ENCODE measurements at places on chromosomes 2 and 18.

GRCh38 chr2:8059255-8059654 lies 622.6 kb upstream of the ID2 start:
- no peak for DNase-seq

- DNase-seq: no peak
Observed at GRCh38 chr2:156657809-156658208, 221.6 kb downstream of the GPD2 start.

- DNase-seq: no peak
Observed at GRCh38 chr18:78721981-78722380, 257.6 kb upstream of the SALL3 start.

- DNase-seq: no peak
Observed at GRCh38 chr2:15178946-15179345, 382.2 kb downstream of the NBAS start.

- DNase-seq: no peak
Observed at GRCh38 chr2:226581004-226581403, 218.6 kb downstream of the IRS1 start.

DNA sequence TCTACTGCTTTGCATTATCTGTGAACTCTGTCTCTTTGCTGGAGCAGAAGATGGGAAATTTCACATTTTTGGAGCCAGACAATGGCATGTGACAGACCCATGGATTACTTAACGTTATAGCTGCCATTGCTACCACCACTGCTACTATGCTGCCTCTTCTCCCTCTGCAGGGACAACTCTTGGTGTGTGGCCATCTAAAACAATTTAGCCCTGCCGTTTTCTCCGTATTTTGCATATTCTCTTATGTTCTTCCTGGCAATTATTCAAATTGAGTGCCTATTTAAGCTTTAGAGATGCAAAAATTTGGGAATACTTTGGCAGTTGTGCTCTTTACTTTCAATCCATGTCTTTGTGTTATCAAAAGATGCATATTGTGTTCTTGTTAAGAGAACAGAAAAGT lies 386.8 kb downstream of the XIRP2 start:
- DNase-seq: no peak

- no peak for DNase-seq
Observed at GRCh38 chr2:196530910-196531309, 108.6 kb upstream of the CCDC150 start.

DNA sequence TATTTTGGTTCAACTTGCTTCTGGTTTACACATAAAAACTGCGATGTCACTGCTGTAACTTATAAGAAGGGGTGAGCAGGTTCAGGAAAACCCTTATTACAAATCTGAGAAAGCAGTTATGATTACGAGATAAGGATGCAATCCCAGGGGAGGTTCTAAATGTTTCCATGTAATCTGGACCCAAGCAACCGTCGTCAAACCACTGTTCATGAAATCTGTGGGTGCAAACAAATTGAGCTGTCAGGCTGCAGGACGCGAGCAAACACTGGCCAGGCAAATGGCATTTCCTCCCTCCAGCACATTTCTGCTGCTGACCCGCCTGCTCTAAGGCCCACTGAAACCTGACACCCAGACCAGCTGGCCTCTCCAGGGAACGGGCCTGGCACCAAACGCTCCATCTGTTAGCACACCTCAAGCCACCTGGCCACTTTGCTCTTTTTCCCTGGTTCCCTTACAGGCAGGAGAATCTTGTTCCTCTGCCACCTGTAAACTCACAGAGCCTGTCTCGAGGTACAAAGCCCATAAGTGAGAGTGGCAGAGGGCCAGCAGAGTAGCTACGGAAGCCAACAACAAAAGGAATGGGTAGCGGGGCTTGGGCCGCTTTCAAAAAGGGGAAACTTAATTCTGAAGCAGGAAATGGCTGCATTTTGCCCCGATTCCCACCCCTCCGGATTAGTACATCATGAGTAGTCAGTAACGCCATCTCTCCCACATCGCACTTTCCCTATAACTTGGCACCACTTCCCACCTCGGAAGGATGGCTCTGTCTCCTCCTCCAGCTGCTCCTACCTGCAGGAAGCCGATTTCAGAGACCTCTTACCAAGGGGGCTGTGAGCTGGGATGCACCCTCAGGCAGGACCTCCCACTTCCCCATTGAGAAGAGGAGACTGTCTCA lies 26.5 kb downstream of the CRACDL start:
- no peak for DNase-seq

DNA sequence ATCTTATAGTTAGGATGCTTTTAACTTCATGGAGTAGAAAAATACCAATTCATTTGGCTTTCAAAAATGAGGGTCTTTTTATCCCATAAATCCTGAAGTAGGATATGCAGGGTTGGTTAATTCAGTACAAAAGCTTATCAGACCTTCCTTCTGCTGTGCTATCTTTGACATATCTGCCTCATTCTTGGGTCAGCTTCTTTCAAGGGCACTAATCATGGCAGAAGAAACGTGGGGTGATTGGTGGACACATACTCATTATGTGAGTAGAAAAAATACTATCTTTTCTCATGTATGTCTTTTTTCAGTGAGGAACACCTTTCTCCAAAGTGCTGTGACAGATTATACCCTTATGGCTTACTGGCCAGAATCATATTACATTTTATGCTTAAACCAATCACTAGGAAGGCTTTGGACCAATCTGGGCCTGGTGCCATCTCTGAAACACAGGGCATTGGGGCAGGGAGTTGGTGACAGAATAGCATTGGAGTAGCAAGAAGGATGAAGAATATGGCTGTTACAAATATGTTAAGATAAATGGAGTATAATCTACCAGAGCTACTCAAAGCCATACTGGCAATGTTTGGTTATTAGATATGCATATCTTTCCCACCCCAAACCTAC lies 10.1 kb downstream of the UGP2 start:
- no peak for DNase-seq

DNA sequence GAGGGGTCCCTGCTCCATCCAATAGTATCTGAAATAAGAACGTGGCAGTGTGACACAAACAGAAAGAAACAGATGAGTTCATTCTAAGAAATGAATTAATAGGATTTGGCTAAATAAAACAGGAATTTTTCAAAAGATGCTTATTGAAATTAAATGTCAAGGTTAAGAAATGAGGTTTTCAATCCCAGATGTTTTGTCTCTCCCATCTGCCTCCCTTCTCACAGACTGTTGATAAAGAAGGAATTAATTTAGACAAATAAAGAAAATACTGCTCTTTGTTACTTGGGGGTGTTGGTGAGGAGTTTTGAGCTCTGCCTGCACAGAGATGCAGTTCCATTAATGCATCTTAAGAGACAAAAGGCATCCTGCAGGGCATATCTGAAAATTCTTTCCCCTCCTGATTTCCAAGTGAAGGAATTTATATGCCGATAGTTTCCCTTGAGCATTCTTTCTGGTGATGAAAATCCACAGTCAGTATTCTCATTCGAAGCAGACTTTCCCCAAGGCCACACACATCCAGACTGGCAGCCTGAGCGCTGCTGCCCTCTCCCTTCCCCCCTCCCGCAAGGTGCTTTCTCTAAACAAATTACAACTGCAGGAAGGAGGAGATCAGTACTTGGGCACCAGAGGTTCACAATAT lies 385.4 kb upstream of the RND3 start:
- no peak for DNase-seq

DNA sequence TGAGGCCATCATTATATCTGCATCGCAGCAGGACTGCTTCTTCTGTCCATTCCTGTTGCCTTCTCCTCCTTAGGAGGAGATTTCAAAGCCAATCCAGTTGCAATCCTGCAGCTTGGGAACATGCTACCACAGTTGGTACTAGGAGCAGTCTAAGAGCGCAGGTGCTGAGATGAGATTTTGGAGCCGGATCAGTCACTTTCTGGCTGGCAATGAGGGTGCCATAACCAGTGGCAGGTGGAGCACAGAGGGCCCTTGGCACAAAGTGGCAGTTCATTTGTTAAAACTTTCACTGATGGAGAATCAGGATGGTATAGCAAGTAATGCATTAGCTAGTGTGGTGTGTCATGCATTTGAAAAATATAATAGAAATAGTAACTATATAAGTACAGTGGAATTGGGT lies 173.7 kb upstream of the ATP5MC3 start:
- DNase-seq: no peak

GRCh38 chr2:206442474-206442832 lies 879 bp upstream of the ADAM23 start:
- no peak for DNase-seq

DNA sequence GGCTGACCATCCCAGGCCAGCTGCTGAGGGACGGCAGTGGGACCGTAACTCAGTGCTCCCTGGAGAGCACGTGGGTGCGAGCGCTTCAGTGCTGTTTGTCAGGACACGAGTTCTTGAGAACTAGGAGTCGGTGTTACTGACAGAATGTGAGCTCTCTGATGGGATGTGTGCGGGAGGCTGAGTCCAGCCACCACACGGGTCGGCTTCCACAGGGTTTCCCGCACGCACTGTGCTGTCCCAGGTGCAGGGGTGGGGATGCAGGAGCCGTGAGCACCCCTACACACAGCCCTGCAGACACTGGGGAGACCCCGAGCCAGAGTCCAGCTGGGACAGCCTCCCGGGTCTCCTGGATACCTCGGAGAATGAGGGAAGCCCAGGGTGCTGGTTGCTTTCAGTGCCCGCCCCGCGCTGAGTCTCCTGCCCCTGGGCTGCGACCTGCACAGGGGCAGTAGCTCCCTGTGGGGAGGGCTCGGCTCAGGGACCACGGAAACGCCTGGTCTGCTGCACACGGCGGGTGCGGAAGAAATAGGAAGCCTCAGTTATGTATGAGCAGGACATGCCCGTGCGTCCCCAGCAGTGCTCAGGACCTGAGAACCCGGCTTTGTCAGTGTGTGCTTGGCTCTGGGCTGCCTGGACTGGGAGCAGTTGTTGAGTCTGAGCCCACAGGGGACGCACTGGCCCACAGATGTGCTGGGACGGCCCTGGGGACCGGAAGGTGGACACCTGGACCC lies 71.2 kb downstream of the KCNG2 start:
- no peak for DNase-seq

- no peak for DNase-seq
Observed at GRCh38 chr2:171391532-171391931, 42.3 kb downstream of the METTL8 start.

DNA sequence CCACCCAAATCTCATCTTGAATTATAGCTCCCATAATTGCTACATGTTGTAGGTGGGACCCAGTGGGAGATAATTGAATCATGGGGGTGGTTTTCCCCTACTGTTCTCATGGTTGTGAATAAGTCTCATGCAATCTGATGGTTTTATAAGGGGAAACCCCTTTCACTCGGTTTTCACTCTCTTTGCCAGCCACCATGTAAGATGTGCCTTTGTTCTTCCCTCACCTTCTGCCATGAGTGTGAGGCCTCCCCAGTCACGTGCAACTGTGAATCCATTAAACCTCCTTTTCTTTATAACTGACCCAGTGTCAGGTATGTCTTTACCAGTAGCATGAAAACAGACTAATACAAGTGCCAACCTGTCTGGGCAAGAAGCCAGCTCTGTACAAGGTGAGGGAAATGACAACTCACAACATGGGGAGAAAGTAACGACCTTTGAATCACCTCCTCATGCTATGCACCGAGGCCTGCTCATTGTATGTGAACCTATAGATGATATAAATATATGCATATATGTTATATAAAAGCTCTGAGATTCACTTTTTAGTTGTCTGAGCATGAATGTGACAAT lies 162.2 kb downstream of the ALPK2 start:
- DNase-seq: no peak

DNA sequence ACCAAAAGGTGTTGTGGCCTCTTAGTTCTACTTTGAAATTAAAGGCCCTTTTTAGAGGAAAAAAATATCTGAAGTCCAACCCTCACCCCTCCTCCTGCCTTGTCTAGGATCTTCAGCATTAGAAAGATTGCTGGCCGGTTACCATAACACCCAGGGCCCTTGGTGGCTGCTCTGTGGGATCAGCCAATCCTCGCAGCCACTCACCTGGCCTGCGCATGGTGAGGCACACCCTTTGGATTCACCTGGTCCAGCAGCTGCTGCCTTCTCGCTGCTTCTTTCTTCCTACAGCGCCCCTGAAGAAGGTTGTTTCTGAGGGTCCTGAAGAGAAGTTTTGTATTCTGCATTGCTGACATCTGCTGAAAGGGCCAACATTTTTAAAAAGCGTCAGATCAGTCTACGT lies 25.2 kb downstream of the DYTN start:
- DNase-seq: no peak

- DNase-seq: no peak
Observed at GRCh38 chr2:52289741-52290140, 1257.8 kb upstream of the NRXN1 start.

DNA sequence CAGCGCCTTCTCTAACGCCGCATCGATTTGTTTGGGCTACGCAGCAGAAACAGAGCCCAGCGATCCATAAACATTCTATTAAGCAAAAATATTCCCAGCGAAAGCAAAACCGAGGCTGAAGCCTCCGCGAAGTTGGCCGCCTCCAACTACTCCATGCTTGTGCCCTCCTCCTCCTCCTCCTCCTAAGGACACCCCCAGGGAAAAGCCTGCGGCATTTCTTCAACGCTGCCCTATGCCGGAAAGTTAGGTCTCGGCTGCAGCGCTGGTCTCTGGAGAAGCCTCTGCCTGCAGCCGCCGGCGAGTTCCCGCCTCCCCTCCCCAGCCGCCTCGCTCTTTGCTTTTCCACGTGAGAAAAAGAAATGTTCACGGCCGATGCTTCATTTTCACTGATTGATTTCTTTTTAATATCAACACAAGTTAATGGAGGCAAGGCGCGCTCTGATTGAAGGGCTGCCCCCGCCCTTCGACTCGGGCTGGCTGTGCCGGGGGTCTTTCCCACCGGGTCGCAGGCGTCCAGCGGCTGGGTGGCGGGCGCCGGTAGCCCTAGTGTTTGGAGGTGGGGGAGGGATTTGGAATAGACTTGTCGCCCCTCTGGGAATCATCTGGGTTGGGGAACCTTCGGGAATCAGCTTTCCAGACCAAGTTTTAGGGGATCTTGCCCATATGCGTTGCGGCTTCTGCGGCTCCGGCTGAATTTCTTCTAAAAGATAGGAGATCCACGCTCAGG lies 3.9 kb downstream of the NRP2 start:
- no peak for DNase-seq

GRCh38 chr2:177078416-177078815 lies 134.2 kb upstream of the HNRNPA3 start:
- no peak for DNase-seq

GRCh38 chr18:56903686-56904085 lies 243.2 kb upstream of the BOD1L2 start:
- DNase-seq: no peak

- no peak for DNase-seq
Observed at GRCh38 chr2:217843324-217843723, 159.5 kb downstream of the TNS1 start.

DNA sequence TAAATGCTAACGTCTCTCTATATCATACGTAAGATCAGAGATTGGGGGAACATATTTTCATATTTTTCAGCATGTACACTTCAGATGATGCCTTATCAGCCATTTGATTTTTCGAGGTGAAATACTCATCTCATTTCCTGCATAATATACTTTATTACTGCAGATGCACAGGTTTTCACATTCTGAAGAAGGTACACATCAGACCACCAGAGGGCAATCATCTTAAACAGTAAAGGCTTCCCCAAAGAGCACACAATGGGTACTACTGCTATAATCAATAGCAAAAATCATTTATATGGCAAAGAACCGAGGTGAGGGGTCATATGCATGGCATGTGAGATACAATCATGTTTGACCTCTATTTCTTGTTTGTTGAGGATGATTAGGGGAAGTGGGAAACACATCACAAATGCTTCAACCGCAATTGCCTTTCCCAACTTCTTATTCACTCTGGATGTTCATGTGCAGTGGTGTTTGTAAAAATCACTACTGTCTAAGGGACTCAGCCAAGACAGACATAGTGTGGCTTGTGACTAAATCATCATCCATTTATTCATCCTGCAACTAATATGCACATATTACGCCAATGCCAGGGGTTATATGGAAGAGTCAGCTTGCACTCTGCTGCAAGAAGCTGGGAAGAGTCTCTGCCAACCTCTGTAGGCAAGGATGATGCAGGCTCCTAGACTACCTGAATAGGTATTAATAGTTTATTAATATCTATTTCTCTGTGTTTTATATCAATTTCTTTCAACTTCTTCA lies 118.7 kb downstream of the EPB41L3 start:
- no peak for DNase-seq
